ENCODE measurements at places on chromosomes 3 and 15.
A peak's percentile ranks its signal among the peaks of the same experiment; 100 is the strongest.

GRCh38 chr3:177405191-177405672 is 207.9 kb upstream of the TBL1XR1 start:
- no peak for DNase-seq

DNA sequence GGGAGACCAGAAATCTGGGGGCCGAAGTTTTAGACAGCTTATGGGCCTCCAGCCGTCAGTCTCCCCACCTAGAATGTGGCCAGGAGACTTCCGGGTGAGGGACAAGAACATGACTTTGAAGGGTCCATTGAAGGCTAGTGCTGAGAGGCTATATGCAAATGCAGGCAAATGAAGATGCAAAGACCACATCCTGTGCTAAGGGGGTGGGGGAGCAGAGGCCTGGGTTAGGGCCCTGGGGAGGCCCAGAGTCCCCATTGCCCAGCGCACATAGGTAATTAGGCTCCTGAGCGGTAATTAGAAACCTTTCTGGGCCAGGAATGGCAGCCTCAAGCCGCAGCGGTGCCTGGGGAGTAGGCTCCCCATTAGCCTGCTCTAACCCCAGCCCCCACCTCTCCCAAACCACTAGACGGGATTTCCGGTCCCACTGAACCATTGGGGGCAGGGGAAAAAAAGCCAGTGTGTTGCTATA is 6.8 kb downstream of the CSK start:
- peak; percentile 81 for DNase-seq

GRCh38 chr3:57949785-57950615 is 58.2 kb upstream of the FLNB start:
- no peak for DNase-seq

DNA sequence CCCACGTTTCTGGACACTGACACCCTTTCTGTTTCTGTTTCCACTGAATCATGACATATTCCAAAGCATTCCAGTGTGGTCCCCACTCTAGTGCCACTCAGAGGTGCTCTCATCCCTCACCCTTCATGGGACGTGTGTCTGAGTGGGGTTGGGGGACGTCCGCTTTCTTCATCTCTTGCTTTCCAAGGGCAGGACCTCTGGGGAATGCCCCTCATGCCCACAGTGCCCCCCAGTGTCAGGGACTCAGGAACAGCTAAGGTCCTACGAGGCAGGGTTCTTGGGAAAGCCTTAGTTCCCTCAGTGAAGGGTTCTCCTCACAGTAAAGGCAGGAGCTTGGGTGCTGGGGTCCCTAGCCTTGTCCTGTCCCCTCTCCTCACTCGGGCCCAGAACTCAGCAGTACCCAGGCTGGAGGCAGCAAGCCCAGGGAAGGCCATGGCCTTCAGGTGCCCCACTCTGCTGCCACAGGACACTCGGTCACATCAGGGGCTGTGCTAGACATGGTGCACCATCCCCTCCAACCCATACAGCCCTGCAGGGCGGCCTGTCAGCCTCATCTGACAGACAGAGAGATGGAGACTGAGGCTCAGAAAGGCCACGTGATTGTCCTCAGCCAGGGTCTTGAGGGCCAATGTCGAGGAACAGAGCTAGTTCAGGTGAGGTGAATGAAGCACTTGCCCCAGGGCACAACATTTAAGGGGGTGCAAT is 261.0 kb downstream of the TLE3 start:
- no peak for DNase-seq

DNA sequence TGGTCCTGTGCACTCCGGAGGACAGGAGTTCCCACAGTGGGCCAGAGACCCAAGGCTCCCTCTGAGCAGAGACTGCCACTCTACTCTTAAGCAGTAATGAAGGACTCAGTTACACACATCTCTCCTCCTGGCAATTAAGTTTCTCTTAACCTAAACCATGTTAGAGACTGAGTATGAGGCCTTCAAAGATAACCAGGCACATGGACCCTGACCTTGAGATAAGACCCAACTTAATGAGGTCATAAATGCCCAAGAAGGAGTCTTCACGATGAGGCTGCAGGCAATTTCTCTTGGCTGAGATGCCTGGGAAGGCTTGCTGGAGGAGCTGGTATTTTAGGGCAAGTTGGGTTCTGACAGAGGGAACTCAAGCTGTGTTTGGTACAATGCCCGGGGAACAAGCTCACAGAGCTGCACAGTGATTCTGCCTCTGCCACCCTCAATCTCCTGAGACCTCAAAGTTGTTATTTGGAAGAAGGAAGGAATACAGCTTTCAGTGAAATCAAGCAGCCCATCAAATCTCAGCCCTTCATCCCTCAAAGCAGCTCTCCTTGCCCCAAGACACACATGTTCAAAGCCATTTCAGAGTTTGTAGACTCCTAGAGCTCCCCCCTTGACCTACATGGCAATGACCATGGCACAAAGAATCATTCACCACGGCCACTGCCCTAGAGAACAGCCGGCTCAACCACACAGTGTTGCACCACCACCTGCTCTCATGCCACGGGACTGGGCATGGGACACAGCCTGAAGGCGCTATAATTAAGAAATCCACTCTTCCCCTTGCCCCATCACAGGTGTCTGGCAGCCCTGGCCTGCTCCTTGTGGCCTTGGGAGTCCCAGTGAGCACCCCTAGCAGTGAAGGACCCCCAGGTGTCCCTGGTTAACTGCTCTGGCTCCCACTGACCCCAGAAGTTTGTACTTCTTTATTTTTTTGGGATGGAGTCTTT is 7.1 kb downstream of the RMDN3 start:
- no peak for DNase-seq
